ENCODE measurements at places on chromosomes 12 and 14. TPM values are rescaled to one million over a fixed set of nuclear protein-coding genes. Genes with fewer than 3 reads are reported as not detected.

DNA sequence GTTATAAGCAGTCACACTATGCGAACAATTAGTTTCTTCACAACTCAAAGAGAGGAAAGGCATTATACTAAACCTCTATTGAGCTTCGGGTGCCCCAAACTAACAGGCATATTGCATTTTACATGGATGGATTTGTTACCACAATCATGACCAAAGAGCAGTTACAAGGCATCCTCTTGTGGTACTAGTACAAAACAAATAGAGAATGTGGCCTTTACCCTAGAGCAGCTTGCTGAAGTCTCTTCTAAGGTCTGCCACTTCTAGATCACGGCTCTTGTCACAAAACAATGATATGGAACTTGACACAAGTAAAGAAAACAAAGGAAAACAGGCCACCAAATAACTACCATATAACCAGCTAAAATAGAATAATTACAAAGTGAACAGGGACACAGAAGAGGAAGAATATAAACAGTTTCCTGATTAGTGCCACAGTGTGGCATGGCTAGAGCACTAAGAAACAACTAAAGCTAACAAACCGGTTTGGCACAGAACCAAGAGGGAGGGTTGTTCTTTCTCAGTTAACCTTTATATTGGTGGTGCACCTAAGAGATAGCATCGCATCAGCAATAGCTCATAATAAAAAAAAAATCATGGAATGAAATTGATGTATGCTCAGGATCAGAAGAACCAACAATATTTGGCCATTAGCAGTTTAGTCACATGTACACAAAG, 209.7 kb upstream of the ATP2B1 start:
- DNase-seq, result no peak

DNA sequence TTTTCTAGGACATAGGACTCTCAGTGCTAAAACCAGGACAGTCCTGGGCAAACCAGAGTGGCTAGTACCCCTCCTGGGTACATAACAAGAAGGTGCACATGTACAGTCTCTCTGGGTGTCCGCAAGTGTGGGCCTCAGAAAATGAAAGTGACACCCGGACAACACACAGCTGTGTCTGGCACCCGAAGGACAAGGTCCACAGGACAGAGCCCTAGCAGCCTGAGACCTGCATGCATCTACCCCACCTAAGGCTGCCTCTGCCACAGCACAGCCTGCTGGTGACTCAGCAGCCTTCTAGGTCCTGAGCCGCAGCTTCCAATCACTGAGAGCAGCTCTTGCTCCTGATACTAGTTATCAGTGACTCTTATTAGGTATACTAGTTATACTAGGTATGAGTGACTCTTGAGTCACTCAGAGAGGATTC, 784.1 kb upstream of the TBX3 start:
- DNase-seq, result no peak

DNA sequence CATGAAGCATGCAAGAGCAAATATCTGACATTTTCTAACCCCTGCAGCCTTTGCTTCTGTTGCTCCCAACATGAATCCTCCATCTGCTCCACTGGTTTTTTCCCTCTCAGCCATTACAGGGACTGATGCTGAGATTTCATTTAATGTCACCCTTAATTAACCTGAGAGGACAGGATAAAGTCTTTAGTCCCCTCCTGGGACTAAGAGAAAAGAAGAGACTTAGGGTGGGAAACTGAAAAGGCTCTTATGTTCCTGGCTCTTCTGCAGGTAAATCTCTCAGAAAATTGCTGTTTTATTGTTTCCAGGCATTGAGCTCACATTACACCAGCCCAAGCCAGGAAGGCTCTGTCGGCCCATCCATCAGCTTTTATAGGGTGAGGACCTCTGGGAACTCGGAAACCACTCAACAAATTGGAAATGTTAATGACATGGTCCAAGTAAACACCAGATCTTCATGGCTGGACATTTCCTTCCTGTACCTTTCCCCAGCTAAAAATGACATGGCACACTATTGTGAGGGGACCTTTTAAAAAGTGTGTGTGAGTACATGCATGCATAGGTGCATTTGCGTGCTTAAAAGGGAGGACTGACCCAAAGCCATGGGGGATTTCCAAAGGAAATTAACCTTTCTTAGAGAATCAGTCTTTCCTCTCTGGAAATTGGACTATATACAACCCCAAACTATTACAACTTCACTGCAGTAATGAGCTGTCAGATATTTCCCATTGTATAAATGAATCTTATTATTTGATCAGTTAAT, 408.1 kb upstream of the TMTC1 start:
- no peak for DNase-seq

DNA sequence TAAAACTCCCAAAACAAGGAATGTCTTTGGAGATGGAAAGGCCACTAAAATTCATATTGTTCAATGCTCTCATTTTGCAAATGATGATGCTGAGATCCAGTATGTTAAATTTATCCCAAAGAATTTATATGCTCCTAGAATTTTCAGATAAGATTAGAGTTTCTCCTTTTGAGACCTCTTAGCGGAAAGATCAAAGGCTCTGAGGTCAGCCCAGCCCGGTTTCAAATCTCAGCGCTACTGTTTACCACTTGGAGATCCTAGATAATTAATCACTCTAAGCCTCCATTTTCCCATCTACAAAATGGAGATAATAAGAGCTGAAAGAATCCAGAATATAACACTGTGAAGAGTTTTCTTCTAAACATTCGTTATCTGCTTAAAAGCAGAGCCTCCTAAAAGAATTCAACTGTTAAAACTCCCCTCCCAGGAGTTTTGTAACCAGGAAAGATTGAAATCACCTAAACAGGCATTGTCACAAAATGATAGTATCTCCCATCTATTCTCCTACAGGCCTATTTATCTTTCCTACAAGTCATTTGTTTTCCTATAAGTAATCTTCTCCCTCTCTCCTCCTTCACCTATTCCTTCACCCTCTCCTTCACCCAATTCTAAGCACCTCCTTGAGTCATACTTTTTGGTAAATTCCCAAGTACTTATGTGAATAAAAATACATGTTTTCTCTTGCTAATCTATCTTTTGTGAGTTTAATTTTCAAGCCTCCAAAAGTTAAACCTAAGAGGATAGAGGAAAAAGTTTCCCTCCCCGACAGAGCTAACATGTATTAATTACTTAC, 16.7 kb downstream of the DUSP6 start:
- no peak for DNase-seq

DNA sequence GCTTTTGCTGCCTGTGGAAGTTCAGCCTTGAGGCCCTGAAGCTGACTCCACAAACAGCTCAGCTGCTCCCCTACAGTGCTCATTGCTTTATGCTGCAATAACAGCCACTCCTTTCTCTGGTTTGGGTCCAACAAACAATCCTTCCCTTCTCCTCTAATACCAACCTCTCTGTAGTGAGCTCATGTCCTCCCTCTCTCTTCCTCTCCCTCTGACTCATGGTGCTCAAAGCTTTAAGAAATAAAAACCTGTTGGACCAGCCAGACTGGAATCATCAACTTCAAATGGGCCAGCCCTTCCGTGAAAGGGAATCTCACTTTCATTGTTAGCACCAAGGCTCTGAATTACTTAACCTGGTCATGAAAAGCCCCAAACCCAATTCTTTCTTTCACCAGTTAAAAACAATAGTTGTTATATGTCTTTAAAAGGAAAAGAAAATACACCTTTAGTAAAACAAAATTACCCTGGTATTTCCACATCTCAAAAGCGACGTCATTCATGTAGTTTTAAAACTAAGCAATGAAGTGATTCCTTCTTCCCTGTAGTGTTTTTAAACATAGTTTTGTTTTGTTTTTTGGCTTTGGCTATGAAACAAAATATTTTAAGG, 126.4 kb downstream of the DUSP6 start:
- DNase-seq, result no peak

GRCh38 chr14:26124896-26125438, 472.9 kb downstream of the NOVA1 start:
- no peak for DNase-seq

- no peak for DNase-seq
These were observed 60.7 kb upstream of the GZMB start for GRCh38 chr14:24694680-24695079.

GRCh38 chr12:51388069-51388799, 3.0 kb downstream of the GALNT6 start:
- no peak for DNase-seq

GRCh38 chr12:17151917-17152316, 546.0 kb upstream of the LMO3 start:
- DNase-seq, result no peak

GRCh38 chr14:95162641-95163040, 5.3 kb upstream of the DICER1 start:
- DNase-seq, result no peak

DNA sequence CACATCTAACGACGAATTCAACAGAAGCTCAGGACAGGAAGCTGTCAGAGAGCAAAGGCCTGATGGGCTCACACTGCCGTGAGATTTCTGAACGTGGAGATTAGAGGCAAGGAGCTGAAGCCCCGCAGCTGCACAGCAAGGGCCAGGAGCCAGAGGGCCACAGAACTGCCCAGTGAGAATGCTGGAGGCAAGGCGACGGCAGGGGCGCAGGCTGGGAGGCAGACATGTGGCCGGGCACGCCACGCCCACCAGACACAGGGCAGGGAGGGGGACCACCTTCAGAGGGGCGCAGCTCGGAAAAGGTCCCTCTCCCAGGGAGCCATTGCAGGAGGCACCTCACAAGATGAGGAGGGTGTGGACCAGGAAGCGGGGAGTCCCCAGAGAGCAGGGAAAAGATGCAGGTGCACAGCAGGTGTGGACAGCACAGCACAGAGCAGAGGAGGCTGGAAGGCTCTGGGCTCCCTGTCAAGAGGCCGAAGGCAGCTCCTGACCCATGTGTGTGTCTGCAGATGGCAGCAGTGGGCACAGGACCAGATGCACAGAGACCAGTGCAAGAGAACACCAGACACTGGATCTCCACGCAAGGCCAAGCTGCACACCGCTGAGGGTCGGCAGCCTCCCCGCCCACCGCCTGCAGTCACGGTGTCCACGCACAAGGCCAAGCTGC, 23.0 kb downstream of the BTBD6 start:
- DNase-seq, result no peak

The CLEC2A gene
- total RNA-seq, result not detected

The TMEM117 gene
- total RNA-seq, result 8.5 TPM

The ARHGAP9 gene
- 0.24 TPM for total RNA-seq

The SPX gene
- 0.63 TPM for total RNA-seq

The POC1B gene
- 21.5 TPM for total RNA-seq

The SMOC1 gene
- not detected for total RNA-seq

The TGFB3 gene
- total RNA-seq, result 0.53 TPM

The GPRC5D gene
- total RNA-seq, result not detected

Data from glomerular endothelial cell (primary cell).